ENCODE measurements at places on chromosomes 3 and 15.

- DNase-seq: no peak
Observed at GRCh38 chr3:60101621-60102020, 1051.8 kb upstream of the CFAP20DC start.

GRCh38 chr3:140432229-140432669 lies 245.6 kb upstream of the TRIM42 start:
- DNase-seq: no peak

- DNase-seq: no peak
Observed at GRCh38 chr3:58429657-58430056, 4.0 kb downstream of the PDHB start.

DNA sequence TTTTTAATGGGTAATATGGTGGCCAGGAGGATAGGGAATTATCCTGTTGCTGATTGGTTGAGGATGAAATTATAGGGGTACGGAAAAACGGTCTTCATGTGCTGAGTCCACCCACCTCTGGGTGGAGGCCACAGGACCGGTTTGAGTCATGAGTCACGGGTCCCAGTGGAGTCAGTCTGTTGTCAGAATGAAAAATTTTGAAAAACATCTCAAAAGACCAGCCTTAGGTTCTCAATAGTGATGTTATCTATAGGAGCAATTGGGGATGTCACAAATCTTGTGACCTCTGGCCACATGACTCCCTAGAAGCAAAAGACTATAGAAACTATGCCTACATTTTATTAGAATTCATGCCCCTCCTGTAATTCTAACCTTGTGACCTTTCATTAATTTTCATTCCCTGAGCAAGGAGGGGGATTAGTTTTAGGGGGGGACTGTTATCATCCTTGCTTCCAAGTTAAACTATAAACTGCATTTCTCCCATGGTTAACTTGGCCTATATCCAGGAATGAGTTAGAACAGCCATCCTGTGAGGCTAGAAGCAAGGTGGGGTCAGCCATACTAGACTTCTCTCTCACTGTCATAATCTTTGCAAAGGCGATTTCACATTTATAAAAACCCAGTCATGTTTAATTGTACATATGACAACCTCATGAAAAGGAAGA lies 101.2 kb downstream of the TCF12 start:
- no peak for DNase-seq

GRCh38 chr3:30349507-30349906 lies 256.9 kb upstream of the TGFBR2 start:
- no peak for DNase-seq

DNA sequence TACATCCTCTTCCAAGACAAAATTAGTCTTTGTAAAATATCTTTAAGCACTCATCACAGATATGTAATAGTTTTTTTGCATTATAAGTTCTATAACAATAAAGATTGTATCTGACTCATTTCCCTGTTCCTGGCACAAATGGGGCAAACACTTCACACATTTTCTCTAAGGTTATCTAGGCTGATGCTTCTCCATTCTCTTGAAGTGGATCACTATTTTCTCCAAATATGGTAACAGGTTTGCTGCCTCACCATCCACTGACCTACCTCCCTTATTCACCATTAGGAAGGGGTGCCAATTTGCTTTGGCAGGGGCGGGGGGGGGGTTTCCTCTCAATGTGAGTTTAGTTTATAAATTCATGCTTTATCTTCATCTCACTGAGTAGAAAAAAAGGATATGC lies 767.7 kb upstream of the LMCD1 start:
- DNase-seq: no peak

GRCh38 chr15:39935241-39935640 lies 1.3 kb downstream of the EIF2AK4 start:
- no peak for DNase-seq

DNA sequence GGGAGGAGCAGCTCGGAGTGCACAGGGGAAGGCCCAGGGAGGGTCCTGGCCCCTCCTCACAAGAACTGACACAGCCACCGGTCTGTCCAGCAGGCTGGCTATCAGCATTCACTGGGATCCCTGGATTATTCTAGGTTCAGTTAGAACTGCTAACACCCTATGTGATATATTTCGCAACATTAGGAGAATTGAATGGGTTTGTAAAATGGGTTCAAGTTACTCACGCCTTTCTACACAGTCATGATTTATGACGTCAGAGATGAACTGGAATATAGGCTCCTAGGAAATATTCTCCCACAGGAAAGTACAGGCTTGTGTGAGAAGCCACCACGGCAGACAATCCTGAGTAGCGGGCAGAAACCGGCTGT lies 969 bp upstream of the BSN start:
- no peak for DNase-seq

- DNase-seq: no peak
Observed at GRCh38 chr3:2839876-2840275, 270.3 kb downstream of the IL5RA start.

GRCh38 chr3:129277829-129278271 lies 820 bp upstream of the HMCES start:
- DNase-seq: no peak

GRCh38 chr3:123421353-123422174 lies 27.3 kb downstream of the ADCY5 start:
- DNase-seq: no peak

DNA sequence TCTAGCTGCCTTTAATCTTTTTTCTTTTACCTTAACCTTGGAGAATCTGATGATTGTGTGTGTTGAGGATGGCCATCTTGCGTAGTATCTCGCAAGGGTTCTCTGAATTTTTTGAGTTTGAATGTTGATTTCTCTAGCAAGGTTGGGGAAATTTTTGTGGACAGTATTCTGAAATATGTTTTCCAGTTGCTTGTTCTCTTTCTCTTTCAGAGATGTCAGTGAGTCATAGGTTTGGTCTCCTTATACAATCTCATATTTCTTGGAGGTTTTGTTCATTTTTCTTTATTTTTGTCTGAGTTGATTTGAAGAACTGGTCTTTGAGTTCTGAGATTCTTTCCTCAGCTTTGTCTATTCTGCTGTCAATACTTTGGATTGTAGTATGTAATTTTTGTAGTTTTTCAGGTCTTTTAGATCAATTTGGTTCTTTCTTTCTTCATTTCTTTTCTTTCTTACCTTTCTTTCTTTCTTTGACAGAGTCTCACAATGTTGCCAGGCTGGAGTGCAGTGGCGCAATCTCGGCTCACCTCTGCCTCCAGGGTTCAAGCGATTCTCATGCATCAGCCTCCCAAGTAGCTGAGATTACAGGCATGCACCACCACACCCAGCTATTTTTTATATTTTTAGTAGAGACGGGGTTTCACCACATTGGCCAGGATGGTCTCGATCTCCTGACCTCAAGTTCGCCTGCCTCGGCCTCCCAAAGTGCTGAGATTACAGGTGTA lies 366.4 kb upstream of the RASGRP1 start:
- DNase-seq: no peak

DNA sequence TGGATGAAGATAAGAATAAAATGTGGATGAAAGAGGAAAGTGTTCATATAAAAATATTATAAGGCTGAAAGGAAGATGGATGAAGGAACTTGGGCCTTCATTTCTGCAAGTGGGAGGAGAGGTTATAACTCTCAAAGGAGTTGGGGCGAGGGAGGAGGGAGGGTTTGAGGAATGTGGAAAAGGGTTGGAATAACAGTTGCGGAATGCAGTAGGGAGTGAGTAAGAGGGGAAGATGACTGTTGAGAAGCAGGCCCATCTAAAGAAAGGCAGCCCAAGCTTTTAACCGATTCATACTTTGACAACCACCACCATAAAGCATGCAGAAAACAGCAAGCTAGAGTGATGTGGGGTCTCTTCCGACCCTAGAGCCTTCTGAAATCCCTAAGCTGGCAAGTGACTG lies 8.3 kb upstream of the TM4SF4 start:
- no peak for DNase-seq

- DNase-seq: peak; percentile 68
Observed at GRCh38 chr15:58224068-58224467, 85.9 kb downstream of the AQP9 start.

GRCh38 chr3:188084752-188085583 lies 69.0 kb upstream of the LPP start:
- DNase-seq: no peak

GRCh38 chr15:95170561-95171380 lies 939.4 kb downstream of the MCTP2 start:
- DNase-seq: no peak

DNA sequence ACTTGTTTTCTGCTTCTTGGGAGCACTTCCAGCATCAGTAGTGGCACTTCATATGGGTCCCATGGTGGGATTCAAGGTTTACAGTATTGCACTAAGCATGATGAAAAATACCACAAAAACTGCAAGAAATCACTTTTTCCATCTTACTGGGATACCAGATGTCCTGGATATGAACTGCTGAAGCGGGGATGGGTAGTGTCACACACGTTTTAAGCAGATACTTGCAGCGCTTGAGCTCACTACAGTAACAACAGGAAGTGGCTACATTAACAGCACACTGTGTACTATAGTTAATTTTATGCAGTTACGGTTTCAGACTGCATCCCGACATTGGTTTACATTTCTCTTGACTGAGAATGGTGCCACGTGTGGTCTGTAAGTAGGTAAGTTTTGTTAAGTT lies 3.5 kb upstream of the ISG20 start:
- no peak for DNase-seq

DNA sequence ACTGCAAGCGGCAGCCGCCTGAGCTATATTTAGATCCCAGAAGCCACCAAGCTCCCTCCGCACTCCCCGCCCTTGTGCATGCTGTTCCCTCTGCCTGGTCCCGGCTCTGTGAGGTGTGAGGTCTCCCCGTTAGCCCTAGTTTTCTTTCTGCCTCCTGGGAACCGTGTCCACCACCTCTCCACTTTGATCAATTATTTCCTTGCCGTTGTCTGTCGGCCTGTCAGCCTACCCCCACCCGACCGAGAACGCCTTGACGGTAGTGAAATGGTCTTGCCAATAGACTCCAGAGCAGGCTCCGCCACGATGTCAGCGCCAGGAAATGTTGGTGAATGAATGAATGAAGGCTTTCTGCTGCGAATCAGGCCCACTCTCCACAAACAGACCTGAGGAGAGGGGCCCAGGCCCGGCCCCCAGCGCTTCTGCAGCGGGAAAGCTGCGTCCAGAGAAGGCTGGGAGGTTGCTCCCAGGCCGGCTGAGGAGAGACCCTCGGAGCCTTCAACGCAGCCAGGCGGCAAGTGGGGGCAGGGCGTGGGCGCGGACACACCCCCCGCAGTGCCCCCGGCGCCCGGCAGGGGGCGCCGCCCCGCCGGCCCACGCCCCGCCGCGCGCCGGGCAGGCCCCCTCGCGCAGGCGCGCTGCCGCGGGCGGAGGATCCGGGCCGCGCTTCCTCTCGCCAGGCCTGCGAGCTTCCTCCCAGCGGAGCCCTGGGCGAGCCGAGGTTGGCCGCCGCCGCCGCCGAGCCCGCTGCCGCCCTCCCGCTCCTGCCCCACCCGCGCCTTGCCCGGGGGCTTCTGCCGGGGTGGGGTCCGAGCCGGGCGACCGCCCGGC lies at the start of gene CSK:
CSK (plus strand) TSS at position 650 of the 828 bp plus-strand sequence. CDS start 16,218 bp downstream, outside the sequence.
- DNase-seq: peak; percentile 85

- no peak for DNase-seq
Observed at GRCh38 chr3:98596541-98597500, 3.4 kb upstream of the CPOX start.

- DNase-seq: no peak
Observed at GRCh38 chr3:20240154-20240883, 54.3 kb upstream of the SGO1 start.

GRCh38 chr3:120773932-120774331 lies 31.4 kb downstream of the GTF2E1 start:
- DNase-seq: no peak

All from left forelimb (tissue), 1 donor.